ENCODE measurements at places on chromosomes 13 and 19.
A peak's percentile ranks its signal among the peaks of the same experiment; 100 is the strongest.

GRCh38 chr13:44936246-44936645, 53.0 kb downstream of the NUFIP1 start:
- DNase-seq = no peak

DNA sequence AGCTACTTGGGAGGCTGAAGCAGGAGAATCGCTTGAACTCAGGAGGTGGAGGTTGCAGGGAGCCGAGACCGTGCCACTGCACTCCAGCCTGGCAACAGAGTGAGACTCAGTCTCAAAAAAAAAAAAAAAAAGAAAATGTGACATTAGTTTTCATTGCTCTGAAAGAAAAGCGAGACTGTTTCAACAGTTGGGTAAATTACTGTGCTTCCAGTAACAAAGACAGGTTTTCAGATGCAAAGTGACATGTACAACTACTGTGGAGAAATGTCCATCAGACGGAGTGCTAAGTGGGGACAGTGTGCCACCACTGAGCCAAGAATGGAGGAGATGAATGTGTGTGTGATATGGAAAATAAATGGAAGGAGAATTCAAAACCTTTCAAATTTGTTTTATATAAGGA, 24.2 kb upstream of the SLC15A1 start:
- no peak for DNase-seq

GRCh38 chr19:17469092-17469480, 1.2 kb upstream of the SLC27A1 start:
- DNase-seq = no peak

DNA sequence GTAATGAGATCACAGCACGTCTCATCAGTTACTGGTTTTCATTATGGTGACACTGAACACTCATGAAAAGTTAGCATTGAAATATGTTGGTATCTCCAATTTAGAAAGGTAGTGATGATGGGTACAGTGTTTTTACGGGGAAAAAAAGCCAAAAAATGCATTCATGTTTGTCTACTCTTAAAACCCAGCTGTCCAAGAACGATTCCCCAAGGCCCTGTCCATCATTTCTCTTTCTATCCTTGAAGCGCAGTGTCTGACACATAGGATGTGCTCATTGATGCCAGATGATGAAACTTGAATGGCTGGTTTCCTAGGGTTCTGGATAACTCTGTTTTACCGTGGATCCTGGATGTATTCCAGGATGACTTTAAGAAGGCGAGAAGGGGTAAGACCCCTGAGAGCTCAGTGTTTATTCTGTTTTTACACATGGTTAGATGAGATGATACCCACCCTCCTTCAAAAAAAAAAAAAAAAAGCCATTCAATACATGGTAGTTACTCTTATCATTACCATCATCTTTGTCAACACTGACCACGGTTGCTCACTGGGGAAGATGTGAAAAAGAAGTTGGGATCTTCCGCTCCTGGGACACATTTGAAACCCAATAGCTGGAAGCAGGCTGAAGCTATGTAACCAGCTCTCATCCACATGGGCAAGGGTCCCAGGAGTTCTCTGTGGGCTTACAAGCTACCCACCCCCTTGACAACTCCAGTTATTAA, 22.5 kb downstream of the SERP2 start:
- no peak for DNase-seq

GRCh38 chr13:91212231-91212630, 135.3 kb upstream of the MIR17HG start:
- DNase-seq = no peak

GRCh38 chr19:10403137-10404021, at the start of gene CDC37:
CDC37 (minus strand) TSS chr19:10403542; CDS start chr19:10403479, 63 bp downstream.
- peak; percentile 94 for DNase-seq

DNA sequence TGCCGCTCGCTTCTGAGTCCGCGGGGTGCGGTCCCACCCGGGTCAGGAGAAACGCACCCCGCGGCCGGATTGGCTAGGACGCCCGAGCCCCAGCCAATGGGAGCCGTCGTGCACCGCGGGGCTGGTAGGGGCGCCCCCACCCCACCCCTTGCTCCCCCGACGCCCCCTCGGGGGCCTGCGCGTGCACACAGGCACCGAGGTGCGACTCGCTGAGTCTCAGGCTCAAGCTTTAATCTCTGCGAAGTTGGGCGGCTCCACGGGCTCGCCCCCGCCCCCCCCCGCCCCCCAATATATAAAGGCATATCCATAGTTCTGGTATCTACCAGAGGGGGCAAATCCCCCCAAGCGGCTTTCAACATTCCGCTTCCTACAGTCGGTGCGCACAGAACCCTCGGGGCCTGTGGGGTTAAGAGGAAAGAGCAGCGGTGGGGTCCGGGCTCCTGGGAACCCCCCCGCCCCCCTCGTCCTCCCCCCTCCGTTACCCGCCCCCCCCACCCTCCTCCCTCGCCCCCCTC, at the start of gene COX6B2:
TSS of gene COX6B2 (minus strand) at position 22 of the 515 bp plus-strand sequence. CDS start 198 bp downstream, outside the sequence.
- DNase-seq = no peak

GRCh38 chr19:33048806-33049676, 15.6 kb downstream of the RHPN2 start:
- DNase-seq = no peak

GRCh38 chr13:25018729-25019115, 77.2 kb upstream of the PABPC3 start:
- no peak for DNase-seq

GRCh38 chr13:103573446-103573845, 507.2 kb upstream of the SLC10A2 start:
- DNase-seq = no peak

DNA sequence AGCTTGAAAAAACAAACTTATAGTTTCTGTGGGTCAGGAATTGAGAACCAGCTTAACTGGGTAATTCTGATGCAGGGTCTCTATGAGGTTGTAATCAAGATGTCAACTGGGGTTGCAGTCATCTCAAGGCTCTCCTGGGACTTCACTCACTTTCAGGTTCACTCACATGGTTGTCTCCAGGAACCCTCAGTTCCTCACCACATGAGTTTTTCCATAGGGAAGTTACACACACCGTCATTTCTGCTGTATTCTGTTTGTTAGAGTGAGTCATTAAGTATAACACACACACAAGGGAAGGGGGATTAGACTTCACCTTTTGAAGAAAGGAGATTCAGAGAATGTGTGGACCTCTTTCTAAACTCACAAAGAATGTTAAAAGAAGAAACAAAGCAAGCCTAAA, 34.9 kb upstream of the MLNR start:
- no peak for DNase-seq

DNA sequence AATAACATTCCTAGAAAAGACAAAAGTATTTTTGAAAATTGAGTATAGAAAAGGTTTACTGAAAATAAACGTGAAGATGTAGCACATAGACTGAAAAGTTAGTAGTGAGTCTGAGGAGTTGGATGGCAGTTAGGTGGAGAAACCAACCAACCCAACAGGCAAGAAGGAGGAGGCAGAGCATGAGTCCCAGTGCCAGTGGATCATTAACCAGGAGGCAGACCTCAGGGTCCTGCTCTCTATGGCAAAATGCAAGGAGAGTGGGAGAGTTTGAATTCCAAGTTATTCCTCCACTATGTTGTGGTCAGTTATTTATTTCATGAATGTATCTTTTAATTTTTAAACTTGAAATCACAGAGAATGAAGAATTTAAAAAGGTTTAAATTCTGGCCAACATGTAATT, 446.4 kb downstream of the GPC6 start:
- DNase-seq = no peak

GRCh38 chr13:92232871-92233270, 834.5 kb downstream of the GPC5 start:
- DNase-seq = no peak

GRCh38 chr19:48329167-48329891, 4.0 kb downstream of the EMP3 start:
- no peak for DNase-seq

- DNase-seq = no peak
These were observed 986.5 kb downstream of the PCDH17 start for GRCh38 chr13:58617880-58618665.

DNA sequence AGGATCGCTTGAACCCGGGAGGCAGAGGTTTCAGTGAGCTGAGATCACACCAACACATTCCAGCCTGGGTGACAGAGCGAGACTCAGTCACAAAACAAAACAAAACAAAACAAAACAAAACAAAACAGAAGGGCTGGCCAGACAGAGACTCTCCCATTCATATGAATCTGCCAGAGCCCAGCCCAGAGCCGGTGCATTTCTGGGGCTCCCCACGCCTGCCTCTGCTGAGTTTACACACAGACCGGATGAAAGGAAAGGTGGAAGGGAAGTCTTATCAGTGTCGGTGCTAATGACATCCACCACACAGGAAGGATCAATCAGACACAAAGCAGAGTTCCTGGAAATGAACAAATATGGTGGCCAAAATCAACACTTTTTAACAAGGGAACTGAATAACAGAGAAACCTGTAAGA, 6.8 kb downstream of the TRAPPC6A start:
- DNase-seq = no peak

GRCh38 chr13:33445024-33445423, 159.5 kb upstream of the STARD13 start:
- no peak for DNase-seq

DNA sequence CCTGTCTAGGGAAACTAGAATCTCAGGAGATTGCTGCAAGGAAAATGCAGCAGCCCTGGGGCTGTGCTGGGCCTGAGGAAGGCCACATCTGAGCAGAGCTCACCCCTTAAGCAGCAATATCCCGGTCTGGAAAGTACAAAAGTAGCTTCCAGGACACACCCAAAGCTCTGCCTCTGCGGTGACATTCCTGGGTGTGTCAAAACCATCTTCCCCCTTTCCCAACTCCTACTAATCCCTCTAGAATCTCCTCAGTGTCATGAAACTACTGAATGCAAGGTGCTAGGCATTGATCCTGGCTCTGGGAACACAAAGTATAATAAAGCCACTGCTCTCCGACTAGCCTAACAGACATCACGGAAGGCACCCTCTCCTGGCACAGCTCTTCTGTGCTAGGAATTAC, 5.0 kb downstream of the PBX4 start:
- DNase-seq = no peak

GRCh38 chr13:103218253-103218652, 152.0 kb upstream of the SLC10A2 start:
- DNase-seq = no peak

GRCh38 chr19:4069331-4069959, 2.7 kb upstream of the ZBTB7A start:
- no peak for DNase-seq

DNA sequence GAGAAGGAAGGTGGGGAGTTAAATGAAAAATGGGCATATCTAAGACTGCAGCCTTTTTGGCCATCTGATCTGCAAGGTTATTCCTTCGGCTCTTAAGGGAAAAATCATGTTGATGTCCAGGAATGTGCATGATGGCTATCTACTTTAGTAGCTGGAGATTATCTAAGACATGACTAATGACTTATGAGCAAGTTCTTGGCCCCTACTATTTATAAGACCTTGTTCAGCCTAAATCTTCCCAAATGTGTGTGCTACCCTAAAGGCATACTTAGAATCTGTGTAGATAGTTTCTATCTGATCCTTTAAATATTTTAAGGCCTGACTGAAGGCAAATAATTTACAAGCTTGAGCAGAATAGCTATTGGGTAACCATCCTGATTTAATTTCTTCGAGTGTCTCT, 41.8 kb upstream of the CD177 start:
- no peak for DNase-seq

GRCh38 chr13:50511877-50512341, 331.6 kb downstream of the DLEU7 start:
- DNase-seq = no peak

GRCh38 chr13:20274466-20274865, 42.3 kb upstream of the GJB6 start:
- no peak for DNase-seq

GRCh38 chr19:13190781-13191540, 40.8 kb downstream of the IER2 start:
- DNase-seq = no peak

- no peak for DNase-seq
These were observed 521 bp upstream of the SHISA2 start for GRCh38 chr13:26052337-26052736.

DNA sequence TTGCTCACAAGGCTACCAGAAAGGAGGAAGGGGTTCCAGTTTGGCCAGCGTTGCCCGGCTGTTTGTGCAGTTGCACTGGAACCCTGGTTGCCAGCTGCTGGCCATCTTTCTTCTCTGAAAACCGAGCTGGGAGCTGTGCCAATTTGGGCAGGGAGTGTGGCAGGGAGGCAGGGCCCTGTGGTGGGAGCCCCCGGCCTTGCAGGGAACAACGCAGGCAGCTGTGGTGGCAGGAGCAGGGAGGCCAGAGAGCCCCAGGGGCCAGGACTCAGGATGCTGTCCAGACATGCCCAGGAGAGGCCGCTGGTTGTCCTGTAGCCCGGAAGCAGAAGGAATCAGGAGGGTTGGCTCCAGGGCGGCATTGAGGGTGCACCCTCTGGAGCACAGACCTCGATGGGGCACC, 4.8 kb downstream of the KMT5C start:
- DNase-seq = no peak

DNA sequence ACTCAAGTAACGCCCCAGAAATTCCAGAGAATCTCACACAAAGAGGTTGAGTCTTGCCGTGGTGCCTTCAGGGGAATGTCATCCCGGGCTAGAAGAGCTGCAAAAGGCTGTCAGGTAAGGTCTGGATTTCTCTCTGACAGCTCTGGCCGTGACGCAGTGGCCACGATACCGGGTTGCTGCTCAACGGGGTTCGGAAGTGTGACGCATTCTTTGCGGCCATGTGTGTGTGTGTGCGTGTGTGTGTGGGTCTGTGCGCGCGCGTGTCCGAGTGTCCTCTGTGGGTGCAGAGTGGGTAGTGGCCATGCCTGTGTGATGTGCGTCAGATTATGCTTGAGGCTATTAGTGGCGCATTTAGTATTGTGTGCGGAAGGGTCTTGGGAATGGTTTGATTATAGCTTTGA, 306 bp downstream of the ZNF540 start:
- peak; percentile 43 for DNase-seq

GRCh38 chr19:45883881-45884681, 1.9 kb downstream of the IRF2BP1 start:
- no peak for DNase-seq

GRCh38 chr13:36981156-36981743, 17.9 kb downstream of the ALG5 start:
- no peak for DNase-seq

GRCh38 chr13:99215184-99215830, 14.7 kb downstream of the UBAC2 start:
- DNase-seq = no peak

GRCh38 chr13:79861731-79862130, 380.8 kb downstream of the NDFIP2 start:
- DNase-seq = no peak

DNA sequence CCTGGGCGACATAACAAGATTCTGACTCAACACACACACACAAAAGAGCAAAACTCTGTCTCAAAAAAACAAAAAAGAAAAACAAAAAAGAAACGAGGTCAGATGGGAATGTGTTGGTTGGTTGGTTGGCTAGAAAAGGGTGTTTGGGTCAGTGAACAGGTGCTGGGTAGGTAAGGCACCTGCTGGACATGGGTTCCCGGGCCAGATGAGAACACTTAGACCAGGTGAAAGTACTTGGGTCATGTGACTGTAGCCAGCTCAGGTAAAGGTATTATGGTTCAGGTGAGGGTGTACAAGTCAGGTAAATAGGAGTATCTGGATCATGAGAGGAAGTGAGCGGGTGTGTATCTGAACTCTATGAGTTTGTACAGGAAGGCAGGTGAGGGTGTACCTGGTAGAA, 14.5 kb upstream of the ZNF414 start:
- no peak for DNase-seq

GRCh38 chr13:51523082-51523518, 61.2 kb upstream of the WDFY2 start:
- DNase-seq = no peak
